ENCODE measurements at places on chromosomes 7 and 10.

DNA sequence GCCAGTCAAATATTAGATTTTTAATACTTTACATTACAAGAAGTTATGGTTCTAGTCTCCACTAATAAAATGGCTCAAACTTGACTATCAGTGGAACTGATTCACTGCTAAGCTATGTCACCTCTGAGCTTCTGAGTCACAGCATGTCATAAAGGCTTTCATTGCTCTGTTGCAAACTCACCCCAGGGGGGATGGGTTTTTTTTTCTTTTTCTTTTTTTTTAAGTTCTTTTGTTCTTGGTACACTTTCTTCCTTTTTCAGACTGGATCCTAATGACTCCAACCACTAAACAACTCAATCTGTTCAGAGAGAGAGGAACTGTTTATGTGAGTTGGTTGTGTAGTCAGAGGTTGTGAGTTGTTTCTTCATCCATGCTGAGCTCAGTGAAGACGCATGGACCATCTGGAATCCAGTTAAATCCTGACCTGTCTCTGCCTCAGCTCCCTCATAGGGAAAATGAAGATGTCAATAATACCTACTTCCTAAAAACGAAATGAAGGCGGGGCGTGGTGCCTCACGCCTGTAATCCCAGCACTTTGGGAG, 11.0 kb downstream of the MYOF start:
- DNase-seq: no peak

DNA sequence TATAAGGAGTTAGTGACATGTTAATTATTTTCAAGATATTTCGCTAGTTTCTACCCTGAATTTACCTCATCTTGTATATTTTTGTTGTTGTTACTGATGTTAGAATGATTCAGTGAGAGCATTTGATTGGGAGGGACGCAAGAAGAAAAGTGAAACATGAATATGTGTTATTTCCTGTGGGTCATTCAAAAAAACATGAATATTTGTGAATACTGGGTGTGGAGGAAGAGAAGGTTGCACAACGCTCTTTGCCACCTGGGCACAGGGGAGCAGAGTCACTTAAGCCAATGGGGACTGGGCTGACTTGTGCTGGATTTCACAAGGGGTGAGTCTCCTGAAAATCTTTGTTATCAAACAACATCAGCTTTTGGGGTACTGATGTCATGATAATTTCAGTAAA, 39.5 kb downstream of the AGK start:
- DNase-seq: no peak

DNA sequence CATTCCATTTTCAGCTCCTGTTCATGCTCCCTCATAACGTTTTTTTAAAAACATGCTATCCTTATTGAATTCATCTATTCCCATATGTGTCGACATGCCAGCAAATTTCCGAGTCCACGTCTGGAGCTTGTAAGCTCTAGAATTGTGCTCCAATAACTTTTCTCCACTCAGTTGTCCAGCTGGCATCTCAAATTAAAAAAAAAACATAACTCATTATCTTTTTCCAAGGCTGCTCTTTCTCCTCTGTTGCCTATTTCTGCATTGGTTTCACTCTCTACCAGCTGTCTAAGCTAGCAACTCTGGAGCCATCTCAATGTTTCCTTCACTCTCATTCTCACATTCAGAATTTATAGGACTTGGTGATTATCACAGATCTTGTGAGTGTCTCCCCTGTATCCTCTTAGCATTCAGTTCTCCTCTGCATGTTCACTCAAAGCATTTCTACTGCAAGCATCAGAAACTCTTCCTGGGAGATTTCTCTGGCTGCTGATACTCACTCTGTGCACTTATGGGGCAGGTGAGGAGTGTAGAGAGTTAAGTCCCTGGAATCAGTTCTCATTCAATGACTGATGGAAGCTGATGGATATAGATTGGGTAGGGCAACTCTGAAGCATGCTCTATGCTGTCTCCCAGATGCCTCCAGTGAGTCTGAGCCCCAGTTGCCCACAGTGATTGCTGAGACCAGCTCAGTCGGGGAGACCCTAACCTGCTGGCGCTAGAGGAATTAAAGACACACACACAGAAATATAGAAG, 6.7 kb upstream of the DLD start:
- no peak for DNase-seq

DNA sequence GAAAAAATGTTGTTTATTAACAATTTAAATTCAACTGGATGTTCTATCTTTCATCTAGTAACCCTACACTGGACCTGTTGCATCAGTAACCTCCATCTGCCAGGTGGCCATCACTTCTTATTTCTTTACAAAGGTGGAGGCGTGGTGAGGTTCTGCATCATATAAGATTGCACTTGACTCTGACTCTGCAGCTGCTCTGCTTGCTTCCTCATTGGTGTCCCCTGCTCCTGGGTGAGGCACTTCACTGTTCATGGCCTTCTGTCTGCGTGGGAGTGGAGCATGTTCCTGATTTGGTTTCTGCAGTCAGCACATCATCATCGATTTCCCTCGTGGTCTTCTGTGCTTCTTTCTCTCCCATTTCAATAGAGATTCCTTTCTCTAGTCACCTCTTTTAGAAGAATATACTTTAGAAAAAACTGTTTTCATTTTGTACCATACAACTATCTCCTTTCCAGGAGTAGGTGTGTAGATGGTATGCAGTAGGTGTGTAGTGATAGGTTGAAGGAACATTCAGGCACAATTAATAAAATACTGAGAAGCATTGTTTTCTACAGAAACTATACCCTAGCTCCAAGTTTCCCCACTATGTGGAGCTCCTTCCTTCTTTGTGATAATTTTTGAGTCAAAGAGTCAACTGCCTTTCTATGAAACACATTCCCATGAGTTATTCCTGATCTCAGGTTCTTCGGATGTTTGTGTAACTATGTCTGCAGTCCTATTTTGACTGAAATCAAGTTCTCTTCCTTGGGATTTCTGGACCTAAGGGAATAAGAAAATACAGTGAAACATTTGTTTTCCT, 231.7 kb upstream of the CNTNAP2 start:
- DNase-seq: no peak

GRCh38 chr7:147332988-147333387, 1216.4 kb downstream of the CNTNAP2 start:
- no peak for DNase-seq

GRCh38 chr10:32970910-32971309, 12.9 kb upstream of the ITGB1 start:
- no peak for DNase-seq

DNA sequence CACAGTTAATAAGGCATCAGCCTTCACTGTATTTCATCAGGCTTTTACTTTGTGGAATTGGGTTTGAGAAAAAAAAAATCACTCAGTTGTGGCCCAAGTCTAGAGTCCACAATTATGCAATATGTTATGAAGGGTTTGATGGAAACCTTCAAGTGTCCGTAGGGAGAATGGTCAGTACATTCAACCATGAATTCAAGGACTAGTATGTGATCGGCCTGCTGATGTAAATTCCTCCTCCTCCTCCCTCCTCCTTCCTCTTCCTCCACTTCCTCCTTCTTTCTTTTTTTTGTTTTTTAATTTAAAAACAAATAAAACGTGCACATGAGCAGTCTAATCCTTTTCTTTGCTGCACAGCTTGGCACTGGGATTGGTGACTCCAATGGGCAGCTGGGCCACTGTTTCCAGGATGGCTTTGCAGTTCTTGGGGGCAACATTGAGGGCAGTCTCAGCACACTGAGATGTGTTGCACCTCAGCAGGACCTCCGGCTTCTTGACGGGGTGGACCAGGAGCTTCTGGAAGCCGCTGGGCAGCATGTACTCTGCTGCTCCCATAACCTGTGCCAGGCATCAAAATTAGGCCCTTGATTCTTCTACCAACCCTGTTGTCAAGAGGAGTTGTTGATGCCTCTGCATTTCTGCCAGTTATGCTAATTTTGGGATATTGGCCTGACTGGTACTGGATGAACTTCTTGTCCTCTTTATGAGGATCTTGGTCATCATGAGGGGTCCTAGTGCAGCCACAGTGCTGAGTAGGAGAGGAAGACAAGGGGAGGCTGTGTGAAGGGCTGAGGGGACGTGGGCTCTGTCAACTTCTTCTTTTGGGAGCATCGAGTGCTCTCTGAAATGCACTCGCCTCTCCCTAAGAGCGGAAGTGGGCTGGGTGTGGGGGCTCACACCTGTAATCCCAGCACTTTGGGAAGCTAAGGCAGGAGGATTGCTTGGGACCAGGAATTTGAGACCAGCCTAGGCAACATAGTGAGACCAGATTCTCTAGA, 9.3 kb upstream of the IL2RA start:
- DNase-seq: no peak

DNA sequence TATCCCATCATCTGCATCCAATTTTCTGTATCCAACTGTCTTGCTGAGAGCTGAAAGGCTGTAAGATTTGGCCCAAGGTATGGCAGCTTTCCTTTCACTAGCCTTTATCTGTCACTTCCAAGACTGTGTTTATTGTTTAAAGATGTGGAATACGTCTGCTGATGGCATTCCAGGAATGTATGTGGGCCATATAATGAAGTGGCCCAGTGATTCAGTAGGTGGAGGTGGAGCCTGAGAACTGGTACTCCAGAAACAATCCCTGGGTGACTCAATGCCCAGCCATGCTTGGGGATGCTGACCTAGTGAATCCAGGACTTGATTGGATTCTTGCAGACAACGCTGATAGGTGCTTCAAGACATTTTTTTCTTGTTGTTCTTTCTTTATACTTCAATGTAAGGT, 13.5 kb downstream of the NEUROD6 start:
- no peak for DNase-seq

GRCh38 chr10:100006243-100006886, 3.4 kb downstream of the DNMBP start:
- DNase-seq: no peak

GRCh38 chr10:75293446-75293820, 57.7 kb upstream of the COMTD1 start:
- DNase-seq: no peak

GRCh38 chr10:20004087-20004523, 187.9 kb downstream of the PLXDC2 start:
- no peak for DNase-seq

GRCh38 chr10:132537684-132538001, at the start of gene INPP5A:
Gene INPP5A (plus strand): TSS chr10:132537787. CDS start chr10:132538097, 310 bp downstream.
- DNase-seq: no peak

DNA sequence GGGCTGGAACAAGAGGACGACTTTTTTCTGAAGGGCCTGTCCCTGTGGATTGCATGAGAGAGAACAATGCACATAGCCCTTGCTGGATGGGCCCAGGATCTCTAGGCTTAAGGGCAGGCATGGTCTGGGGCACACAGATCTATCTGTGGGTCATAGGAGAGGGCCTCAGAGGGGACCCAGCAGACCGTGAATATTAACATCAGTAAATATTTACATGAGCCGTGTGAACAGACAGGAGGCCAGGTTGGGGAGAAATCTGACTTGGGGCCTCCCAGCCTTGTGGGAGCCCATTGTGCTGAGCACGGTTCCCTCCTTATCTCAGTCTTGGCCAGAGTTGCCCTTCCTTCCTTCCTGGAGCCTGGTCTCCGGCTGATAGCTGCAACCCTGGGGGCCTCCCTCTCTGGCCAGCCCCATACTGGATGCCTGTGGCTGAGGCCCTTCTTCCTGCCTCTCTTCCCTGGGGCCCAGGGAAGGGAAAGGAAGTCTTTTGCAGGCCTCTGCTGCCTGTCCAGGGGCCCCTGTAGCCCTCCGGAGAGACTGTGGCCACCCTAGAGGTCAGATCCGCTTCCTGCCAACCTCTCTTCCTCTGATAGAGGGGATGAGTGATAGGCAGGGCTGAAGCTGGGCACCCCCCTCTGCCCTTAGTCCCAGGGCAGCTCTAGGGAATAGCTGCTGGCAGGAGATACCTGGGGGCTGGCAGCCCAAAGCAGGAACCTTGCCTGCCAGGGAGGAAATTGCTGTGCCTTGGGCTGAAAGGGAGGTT, 44.5 kb upstream of the TRIM8 start:
- no peak for DNase-seq

- DNase-seq: no peak
Observed at GRCh38 chr10:78972160-78972946, 96.4 kb upstream of the ZMIZ1 start.

- no peak for DNase-seq
Observed at GRCh38 chr10:125661941-125662515, 20.9 kb downstream of the TEX36 start.

DNA sequence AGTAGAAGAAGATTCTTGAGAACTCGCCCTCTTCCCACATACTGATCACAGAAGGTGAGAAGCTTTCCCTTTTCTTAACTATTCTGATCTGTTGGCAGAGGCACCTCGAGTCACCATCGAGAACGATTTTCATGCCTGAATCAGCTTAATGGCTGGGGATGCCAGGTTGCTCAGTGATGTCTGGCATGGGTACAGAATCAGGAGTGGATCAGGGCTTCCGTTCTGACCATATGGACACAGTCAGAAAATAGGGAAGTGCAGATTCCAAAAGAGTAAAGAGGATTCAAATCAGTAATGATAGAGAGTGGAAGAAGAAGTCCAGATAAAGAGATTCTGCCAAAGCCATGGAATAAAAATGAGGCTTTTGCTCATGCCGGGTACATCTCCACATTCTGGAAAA, 52.0 kb upstream of the GRB10 start:
- no peak for DNase-seq

Measured in effector memory CD4-positive, alpha-beta T cell (primary cell).